ENCODE measurements at places on chromosomes 6 and 20.
A peak's percentile ranks its signal among the peaks of the same experiment; 100 is the strongest.

DNA sequence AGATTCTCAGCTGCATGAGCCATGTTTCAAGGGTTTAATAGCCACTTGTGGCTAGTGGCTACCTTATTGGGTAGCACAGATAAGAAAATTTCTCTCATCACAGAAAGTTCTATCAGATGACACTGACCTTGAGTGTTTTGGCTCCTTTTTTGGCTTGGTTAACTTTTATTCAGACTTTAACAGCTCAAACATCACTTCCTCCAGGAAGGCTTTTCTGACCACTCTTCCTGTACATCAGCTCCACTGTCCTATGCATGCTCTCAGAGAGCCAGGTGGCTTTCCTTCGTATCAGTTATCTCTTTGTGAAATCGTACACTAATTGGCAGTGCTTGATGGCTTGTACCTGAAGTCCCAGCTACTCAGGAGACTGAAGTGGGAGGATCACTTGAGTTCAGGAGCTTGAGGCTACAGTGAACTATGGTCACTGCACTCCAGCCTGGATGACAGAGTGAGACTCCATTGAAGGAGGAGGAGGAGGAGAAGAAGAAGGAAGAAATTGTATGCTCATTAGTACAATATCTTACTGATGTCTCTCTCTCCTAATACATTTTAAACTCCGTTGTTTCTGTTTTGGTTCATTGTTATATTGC is 10.7 kb downstream of the MAFB start:
- no peak for DNase-seq

GRCh38 chr20:34715384-34715783 is 11.2 kb downstream of the TP53INP2 start:
- DNase-seq, result no peak

DNA sequence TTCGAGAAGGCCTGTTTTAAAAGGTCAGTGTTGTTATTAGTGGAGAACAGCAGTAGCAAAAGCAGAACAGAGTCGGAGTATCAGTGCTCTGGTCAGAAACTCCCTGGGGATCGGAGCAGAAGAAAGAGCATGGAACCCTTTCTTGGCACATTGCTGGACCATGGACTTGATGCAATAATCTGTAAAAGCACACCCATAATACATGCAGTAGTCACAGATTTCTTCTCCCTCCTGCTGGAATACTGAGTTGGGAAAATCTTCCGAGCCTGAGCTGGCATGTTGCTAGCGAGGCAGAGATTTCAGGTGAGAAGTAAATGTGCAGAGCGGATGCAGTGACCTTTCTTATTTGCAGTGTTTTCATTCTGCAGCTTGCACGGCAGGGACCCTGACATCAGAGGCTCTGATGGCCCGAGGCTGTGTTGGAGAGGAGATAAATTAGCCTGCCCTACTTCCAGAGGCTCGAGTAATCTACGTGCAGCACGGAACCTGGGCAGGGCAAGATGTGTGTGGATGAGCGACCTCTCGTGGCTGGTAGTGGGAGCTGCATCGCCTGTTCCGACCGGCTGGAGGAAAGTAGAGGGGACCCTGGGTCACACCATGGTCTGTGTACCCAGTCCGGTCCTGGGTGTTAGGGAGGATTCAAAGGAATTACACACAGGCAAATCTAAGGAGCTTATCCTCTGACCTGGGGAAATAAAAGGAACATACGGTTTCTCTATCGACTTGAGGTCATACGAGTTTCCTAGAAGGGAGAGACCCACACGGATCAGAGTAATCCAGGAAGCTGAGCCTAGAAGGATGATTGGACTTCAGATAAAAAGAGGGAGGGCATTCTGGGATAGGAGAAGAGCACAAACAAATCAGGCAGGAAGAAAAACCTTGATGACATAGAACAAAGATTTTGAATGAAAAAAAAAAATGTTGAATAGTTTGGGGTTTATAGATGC is 137.0 kb upstream of the STMND1 start:
- peak; percentile 95 for DNase-seq

GRCh38 chr20:64228086-64228653 is 27.4 kb upstream of the PCMTD2 start:
- no peak for DNase-seq

DNA sequence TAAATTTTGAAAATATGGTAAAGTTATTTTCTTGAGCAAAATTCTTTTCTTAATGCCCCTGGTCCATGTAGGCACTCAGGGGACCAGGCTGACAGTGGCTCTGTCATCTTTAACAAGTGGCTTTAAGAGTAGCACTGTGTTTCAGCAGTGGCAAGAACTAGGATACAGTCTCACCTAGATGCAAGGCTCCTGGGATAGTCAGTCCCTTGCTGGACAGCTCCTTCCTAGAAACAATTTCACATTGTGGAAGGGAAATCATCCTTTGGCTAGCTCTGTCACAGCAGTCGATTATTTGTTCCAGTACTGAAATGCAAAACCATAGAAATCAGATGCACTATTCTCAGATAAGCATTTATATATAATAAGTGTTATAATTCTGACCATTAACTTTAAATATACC is 175.4 kb upstream of the KCNQ5 start:
- no peak for DNase-seq

DNA sequence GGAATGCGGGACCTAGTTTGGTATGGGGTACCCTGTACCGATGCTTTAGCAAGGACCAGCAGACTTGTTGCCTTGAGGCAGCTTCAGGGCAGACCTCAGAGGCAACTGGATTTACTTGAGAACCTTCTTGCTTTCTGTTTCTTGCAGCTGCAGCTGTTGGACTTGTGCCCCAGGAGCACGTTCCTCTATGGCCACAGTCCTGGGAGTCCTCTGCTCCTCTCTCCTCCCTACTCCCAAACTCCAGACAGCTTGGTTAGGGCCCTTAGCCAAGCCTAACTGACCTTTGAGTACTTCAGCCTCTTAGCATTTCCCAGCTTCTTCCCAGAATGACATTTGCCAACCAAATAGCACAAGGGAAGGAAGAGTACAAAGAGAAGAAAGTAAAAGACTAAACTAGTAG is 34.7 kb downstream of the GHRH start:
- DNase-seq, result no peak

All from eye (tissue), 1 donor.